ENCODE measurements at places on chromosomes 1 and 21.

GRCh38 chr1:229859026-229859425 lies 208.0 kb upstream of the GALNT2 start:
- no peak for DNase-seq

DNA sequence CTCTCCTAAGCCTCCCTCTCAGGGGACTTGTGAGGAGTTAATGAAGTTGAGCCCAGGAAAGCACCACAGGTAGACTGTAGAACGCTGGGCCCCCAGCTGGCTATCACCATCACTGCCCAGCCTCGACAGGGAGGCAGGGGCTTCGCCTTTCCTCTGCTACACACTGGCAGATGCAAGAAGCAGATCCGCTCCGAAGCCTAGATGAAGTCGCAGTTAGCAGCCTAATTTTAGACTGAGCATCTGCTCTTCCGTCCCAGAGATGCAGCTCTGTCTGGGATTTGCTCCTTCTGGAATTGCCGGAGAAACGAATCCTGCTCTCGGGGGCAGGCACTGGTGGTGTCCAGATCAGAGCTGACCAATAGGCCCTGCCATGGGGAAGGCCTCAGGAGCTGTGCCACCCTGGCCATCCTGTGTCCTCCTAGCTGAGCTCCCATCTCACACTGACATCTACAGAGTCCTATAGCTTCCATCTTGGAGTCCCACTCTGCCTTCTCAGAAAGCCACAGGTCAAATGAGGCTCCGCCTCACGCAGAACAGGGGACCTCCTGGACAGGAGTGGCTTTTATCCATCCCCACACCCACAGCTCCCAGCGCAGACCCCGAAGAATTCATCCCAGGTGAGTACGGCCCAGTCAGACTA lies 186.8 kb upstream of the EDN2 start:
- no peak for DNase-seq

DNA sequence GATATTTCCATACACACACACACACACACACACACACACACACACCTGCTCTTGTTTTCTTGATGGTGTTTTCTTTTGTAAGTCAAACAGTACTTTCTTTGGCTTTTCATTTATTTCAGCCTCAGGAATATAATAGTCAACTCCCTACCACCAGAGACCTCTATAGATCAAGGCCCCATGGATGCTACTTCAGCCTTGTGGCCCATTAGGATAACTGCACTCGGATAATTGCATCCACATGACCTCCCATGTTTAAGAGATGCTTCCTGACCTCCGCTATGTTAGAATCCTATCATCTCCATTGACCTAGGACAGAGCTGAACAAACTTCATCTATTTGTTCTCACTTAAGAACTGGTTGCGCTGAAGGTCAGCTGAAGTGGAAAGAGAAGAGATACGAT lies 1094.0 kb upstream of the B3GALT2 start:
- no peak for DNase-seq

DNA sequence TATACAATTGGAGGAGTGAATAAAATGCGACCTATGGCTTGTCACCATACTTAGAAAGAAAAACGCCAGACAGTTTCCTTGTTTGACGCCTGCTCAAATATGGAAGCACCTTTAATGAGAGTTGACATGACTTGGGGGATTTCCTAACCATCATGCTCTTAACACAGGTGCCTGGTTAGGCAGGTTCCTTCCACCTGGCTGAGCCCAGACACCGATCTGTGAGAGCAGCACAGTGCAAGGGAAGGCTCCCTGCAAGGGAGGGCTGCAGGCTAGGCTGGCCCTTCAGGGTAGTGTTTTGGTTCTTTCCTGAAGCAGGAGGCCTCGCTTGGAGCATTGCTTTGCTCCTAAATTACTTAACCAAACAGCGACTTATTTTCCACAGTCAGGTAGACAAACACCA lies 24.6 kb upstream of the KLHDC8A start:
- DNase-seq, result no peak
